ENCODE measurements at places on chromosomes 1 and 21.

GRCh38 chr21:41242238-41242829 lies 74.3 kb upstream of the FAM3B start:
- DNase-seq = no peak

GRCh38 chr1:166170075-166170474 lies 3.3 kb upstream of the FAM78B start:
- DNase-seq = no peak

- no peak for DNase-seq
Measured at GRCh38 chr1:55542901-55543504, 327.8 kb upstream of the USP24 start.

- peak; percentile 83 for DNase-seq
Measured at GRCh38 chr1:27366113-27366410, 699 bp downstream of the MAP3K6 start.

- DNase-seq = no peak
Measured at GRCh38 chr1:42806171-42806570, 10.8 kb upstream of the ERMAP start.

DNA sequence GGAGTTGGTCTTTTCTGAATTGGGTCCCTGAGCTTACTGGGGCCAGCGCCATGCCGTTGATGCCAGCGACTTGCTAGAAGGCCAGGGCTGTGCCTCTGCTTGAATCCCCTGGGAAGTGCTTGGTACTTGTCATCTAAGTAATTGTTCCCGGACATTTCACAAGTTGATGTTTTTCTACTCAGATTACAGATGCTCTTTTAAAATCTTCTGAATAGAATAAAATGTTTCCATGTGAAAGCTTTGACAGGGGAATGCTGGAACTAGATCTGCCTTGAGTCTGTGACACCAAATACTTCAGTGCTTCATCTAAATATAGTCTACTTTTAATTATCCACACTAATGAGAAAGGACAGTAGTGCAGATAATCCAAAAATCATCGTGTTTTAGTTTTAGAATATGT lies 38.3 kb downstream of the PTGFRN start:
- DNase-seq = no peak

GRCh38 chr1:241520080-241520465 lies 518 bp upstream of the FH start:
- DNase-seq = no peak

- no peak for DNase-seq
Measured at GRCh38 chr1:226733304-226733703, 5.8 kb downstream of the ITPKB start.

- DNase-seq = no peak
Measured at GRCh38 chr1:202165942-202166843, 5.8 kb upstream of the PTPN7 start.

DNA sequence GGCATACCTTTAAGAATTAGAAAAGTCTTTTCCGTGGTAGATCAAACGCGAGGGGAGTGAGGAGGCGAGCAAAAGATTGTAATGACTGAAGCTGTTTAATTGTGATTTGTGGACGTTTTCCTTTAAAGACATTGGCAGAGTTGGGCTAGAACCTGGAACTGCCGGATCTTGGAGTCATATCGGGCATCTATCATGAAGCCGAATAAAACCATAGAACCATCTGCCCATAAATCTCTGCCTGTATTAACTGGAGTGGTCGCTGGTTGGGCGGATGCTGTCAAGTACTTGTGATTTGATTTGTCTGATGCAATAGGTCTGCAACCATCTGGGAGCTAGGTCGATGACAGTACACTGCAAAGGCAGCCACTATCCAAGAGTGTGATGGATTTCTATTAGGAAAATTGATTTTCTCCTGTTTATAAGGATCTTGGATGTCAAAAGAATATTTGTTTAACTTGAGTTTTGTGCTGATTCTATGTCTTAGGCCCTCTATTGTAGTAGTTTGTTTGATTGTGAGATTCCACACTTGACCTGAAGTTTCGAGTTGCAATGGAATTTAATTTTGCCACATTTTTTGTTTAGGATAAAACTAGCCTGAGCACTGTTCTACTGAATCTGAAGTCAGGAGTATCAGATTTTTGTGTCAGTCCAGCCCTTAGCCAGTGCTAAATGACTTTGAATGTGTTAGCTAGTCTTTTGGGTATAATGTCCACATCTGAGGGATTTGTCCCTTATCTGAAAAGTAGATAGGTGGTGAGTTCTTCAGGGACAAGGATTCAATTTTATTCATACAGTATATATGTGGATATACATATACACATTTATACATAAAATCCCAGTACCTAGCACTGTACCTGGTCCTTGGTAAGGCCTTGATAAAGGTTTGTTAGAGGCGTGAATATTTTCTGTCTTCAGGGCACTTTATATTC lies 1.2 kb downstream of the SARS1 start:
- no peak for DNase-seq

- peak; percentile 47 for DNase-seq
Measured at GRCh38 chr21:36698981-36699545, at the start of gene SIM2. TSS of gene SIM2 (plus strand) at chr21:36699115. CDS start at chr21:36699747, 632 bp downstream.

- no peak for DNase-seq
Measured at GRCh38 chr1:175002910-175003517, 3.3 kb downstream of the CACYBP start.

DNA sequence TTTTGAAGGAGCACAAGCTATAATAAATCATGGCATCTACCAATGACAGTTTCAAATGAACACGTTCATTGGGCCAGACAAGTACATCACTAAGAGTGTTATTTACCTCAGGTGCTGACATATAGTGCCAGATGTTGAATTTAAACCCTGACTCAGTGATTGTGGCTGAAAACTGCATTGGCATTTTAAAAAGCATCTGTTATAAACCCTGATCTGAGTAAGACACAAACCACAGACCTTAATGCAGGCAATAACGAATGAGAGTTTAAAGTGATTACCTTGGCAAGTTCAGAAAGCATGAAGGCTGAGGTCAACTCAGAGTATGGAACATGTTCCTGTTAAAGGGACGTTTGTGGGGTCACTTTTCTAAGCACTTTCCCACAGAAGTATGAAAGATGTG lies 865.1 kb upstream of the TMPRSS15 start:
- DNase-seq = no peak

GRCh38 chr1:209319057-209319432 lies 264.5 kb upstream of the CAMK1G start:
- DNase-seq = no peak

GRCh38 chr1:225524570-225524969 lies 96.7 kb upstream of the LBR start:
- no peak for DNase-seq

GRCh38 chr1:117608758-117609157 lies 2.9 kb downstream of the TENT5C start:
- DNase-seq = no peak

GRCh38 chr1:208159555-208160258 lies 84.5 kb downstream of the PLXNA2 start:
- no peak for DNase-seq

- DNase-seq = no peak
Measured at GRCh38 chr1:93581917-93582850, 99.5 kb downstream of the BCAR3 start.

GRCh38 chr1:233216009-233216408 lies 79.5 kb downstream of the PCNX2 start:
- no peak for DNase-seq

GRCh38 chr1:232728507-232729263 lies 76.5 kb upstream of the MAP10 start:
- DNase-seq = no peak

DNA sequence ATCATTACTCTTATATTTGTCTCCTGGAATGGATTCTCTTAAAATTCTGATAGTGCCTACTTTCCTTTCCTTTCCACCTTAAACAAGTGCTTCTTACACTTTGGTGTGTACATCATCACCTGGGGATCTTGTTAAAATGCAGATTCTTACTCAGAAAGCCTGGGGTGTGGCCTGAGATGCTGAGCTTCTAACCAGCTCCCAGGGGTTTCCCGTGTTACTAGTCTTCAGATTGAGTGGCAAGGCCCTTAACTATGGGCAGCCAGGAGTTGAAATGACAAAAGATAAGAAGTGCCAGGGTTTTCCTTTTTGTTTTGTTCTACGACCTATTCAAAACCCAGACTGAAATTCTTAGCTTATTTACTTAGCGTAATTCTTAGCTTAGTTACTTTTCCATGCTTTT lies 159.2 kb downstream of the HFM1 start:
- no peak for DNase-seq

- peak; percentile 50 for DNase-seq
Measured at GRCh38 chr1:89633800-89634625, 1.1 kb downstream of the LRRC8C start.

DNA sequence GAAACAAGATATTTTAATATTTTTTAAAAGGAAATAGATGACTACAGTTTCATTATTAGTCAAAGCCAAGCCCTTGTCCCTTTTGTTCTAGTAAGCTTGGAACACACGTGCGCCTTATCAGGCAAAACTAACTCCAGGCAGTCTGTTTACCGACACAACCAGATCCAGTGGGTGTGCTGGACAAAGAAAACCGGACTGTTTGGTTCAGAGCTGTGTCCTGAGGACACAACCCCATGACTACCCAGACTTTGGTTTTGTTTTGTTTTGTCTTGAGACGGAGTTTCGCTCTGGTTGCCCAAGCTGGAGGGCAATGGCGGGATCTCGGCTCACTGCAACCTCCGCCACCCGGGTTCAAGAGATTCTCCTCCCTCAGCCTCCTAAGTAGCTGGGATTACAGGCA lies 13.9 kb upstream of the RHOU start:
- DNase-seq = no peak

All from activated naive CD8-positive, alpha-beta T cell treated with anti-CD3 and anti-CD28 coated beads, Interleukin-2, amount 10 ng/mL, durations not matched to agents 7 days and 5 days (primary cell).